ENCODE measurements at places on chromosomes 2 and 18. TPM values are rescaled to one million over a fixed set of nuclear protein-coding genes. Genes with fewer than 3 reads are reported as not detected.

REG1B gene
- 2.3 TPM for total RNA-seq

ODC1 gene
- total RNA-seq: 42.3 TPM

DNA sequence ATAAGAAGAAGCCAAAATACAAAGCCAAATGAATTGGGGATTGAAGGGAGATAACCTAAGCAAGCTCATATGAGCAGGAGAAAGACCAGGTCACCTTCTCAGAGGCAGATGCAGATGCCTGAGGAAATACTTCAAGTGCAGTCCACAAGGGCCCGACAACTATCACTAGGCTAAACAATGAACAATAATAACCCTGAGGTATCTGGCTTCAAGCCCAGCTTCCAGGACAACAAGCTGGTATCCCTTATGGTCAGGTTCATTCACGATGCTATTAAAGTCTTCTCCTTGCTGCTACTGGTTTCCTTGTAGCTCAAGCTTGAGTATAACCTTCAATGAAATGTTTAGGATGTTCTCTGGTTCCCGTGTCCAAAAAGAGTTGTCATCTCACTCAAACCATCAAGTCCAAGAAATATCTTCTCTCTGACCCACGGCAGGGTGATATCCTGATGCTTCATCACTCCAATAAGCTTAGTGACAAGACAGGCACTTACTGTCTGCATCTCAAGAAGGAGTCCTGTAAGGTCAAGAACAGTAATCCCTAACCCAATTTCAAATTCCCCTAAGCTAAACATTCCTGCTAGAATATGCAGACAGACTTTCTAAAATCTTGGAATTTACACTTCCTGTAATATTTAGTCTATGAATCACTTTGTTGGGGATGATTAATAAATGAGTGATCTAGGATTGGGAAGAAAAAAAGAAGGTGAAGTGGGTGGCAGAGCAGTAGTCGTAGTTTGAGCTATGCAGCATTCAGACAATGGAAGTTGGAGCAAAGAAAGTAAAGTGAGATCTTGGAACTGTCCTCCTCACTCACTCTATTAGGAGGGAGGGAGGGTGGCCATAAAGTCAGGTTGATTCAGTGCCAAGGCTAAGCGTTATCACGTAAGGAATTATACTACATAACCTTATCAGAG lies 33.1 kb downstream of the CHN1 start:
- DNase-seq: no peak

GRCh38 chr2:3160751-3161330 lies 216.8 kb downstream of the EIPR1 start:
- DNase-seq: no peak

DNA sequence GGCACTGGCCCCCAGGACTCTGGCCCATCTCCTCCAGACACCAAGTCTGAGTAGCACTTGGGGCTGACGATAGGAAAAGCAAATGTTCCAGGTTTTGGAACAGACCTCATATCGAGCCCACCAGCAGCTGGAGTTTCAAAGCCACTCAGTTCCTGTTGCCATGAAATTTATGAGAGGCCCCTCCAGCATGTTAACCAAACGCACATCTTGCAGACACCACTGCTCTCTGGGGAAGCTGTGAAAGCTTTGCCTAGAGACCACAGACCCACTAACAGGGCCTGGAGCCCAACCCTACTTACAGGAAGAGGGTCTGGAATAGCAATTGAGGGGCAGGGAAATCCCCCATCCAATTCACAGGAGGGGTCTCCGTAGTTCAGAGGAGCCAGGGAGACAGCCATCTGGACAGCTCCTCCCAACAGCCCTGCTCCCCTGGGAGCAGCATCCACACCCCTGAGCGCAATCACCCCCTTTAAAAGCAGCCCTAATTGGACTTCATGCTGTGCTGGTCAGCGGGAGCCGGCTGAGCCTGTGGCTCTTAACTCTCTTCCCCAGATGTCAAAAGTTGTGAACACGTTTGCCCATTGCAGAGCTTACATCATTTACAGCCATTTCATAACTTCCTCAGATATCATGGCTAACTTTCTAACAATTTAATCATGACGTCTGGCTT lies 81.3 kb downstream of the TGFA start:
- DNase-seq: no peak

DNA sequence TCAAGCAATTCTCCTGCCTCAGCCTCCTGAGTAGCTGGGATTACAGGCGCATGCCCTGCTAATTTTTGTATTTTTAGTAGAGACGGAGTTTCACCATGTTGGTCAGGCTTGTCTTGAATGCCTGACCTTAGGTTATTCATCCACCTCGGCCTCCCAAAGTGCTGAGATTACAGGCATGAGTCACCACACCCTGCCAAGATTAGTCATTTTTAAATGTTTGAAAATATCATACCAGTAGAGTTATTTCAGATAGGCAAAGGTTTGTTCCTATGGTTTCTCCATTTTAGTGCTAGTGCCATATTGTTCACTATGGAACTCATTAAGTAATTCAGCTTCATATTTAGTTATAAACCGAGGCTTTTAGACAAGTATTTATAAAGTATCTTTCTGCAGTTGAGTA lies 52.3 kb downstream of the HIBCH start:
- DNase-seq: no peak

DNA sequence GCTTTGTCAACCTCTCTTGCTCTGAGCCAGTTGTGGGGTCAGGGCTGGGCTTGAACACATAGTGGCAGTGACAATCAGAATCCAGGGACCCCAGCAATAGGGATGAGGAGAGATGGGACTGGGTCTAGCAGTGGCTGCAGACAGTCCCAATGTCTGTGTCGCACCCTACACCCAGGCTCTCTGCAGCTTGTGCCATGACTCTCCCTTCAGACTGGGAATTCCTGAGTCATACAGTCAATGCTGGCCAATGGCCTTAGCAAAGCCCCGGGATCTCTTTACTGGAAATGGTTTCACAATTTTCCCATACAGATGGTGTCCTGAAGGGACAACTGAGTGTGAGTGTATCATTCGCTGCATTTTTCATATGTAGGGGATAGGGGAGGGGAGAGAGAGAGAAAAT lies 74.2 kb upstream of the CELF4 start:
- DNase-seq: no peak

All from WTC11 (cell line).